ENCODE measurements at places on chromosomes 4 and X. TPM values are rescaled to one million over a fixed set of nuclear protein-coding genes. Genes with fewer than 3 reads are reported as not detected.

The TBCK gene
- 3.2 TPM for total RNA-seq

The TEX28 gene
- 0.09 TPM for total RNA-seq

The UBA1 gene
- total RNA-seq, result 187 TPM

The TRIM75 gene
- not detected for total RNA-seq

The SERTM2 gene
- not detected for total RNA-seq

Measured in A549 treated with dexamethasone at 1 μM for 4 hours (cell line).